ENCODE measurements at places on chromosomes 12 and 14. TPM values are rescaled to one million over a fixed set of nuclear protein-coding genes. Genes with fewer than 3 reads are reported as not detected.

Gene CCDC38
- total RNA-seq = not detected

Gene KRT79
- total RNA-seq = not detected

Gene PLEKHA5
- 314 TPM for total RNA-seq

Gene CINP
- total RNA-seq = 25.9 TPM

Gene CCND2
- 98.0 TPM for total RNA-seq

Gene AACS
- total RNA-seq = 59.3 TPM

Gene LALBA
- total RNA-seq = not detected

Gene FGF6
- not detected for total RNA-seq

Gene CMA1
- total RNA-seq = not detected

All from glutamatergic neuron (in vitro differentiated cells).